ENCODE measurements at places on chromosomes 16 and 17.
A peak's percentile ranks its signal among the peaks of the same experiment; 100 is the strongest.

- DNase-seq: no peak
Measured at GRCh38 chr17:82188001-82188961, 24.4 kb downstream of the CCDC57 start.

GRCh38 chr17:59357219-59357697, 25.8 kb downstream of the YPEL2 start:
- no peak for DNase-seq

GRCh38 chr17:78144147-78144719, 2.0 kb upstream of the C17orf99 start:
- no peak for DNase-seq

DNA sequence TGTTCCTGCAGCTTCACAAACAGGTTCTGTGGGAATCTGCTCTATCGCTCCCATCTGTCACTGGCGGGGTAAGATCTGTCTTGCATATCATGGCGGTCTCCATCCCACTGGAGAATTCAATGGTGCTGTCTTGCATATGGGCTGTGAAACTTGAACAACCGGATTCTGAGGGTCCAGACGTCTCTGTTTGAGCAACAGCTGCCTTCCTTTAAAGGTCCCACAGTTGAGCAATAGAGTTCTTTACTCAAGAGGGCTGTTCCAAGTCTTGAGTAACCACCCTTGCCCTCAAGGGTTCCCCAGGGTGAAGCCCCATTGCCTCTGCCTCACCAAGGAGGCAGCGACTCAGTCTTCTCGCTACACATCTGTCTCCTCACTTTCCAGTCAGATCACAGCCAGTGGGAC, 50.8 kb downstream of the ZFHX3 start:
- no peak for DNase-seq

- DNase-seq: no peak
Measured at GRCh38 chr17:66985338-66986237, 21.1 kb downstream of the CACNG4 start.

GRCh38 chr16:84144859-84145639, at the start of the genes DNAAF1 and HSDL1:
Gene DNAAF1 (plus strand): TSS chr16:84145308. CDS start chr16:84145441, 133 bp downstream.
Gene HSDL1 (minus strand): TSS chr16:84145177. CDS start chr16:84131321, 13,856 bp downstream.
- peak; percentile 95 for DNase-seq

GRCh38 chr17:28282596-28282995, 36.4 kb upstream of the TMEM97 start:
- no peak for DNase-seq

- DNase-seq: no peak
Measured at GRCh38 chr16:19227643-19228042, 57.9 kb upstream of the CLEC19A start.

DNA sequence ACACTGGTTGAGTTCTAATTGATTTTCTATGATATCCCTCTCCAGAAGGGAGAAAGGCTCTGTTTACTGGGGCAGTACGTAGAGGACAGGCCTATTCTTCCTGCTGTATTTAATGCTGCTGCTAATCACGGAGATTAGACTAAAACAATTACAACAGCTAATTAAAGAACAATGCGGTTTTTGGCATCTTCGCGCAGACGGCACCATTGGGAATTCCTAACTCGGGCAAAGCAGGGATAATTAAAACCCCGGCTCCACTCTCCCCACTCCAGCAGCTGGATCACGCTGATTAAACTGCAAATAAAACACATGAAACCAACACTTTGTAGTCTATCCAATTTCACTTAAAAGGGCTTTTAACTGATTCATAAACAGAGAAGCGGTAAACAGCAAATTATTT, 147.6 kb downstream of the XYLT1 start:
- no peak for DNase-seq

GRCh38 chr17:32604966-32605365, 118.2 kb downstream of the CDK5R1 start:
- DNase-seq: no peak

GRCh38 chr17:83121921-83122820, 42.8 kb downstream of the METRNL start:
- no peak for DNase-seq

DNA sequence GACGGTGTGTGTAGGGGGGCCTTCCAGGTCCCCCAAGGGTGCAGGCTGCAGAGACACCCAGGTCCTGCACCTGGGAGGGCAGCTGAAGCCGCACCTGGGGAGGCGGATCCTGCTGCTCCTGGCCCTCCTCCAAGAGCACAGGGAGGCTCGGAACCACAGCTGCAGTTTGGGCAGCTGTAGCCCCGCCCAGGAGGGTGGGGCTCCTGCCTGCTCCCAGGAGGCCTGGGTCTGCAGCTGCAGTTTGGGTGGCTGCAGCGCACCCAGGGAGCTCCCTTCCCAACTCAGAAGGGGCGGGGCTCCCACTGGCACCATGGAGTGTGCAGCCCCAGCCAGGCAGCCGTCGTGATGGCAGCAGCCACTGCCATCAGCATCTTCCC, 69.4 kb upstream of the NKD1 start:
- no peak for DNase-seq

- no peak for DNase-seq
Measured at GRCh38 chr17:22202702-22203101, 510.4 kb downstream of the KCNJ18 start.

DNA sequence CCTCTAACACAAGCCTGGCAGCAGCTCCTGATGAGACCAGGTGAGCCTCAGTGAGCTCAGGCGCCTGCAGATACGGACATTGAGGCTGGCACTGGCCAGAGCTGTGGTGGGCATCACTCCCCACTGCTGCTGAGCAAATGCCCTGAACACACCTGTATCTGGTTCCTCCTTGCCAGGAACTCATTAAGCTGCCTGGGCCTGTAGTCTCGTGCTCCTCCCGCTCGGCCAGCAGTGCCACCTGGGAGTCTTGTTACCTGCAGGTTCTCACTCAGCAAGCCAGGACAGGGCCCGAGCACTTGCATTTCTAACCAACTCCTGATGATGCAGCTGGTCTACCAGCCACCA, 13.3 kb downstream of the EIF4A3 start:
- DNase-seq: no peak

- no peak for DNase-seq
Measured at GRCh38 chr17:45896803-45897693, 2.7 kb downstream of the MAPT start.

DNA sequence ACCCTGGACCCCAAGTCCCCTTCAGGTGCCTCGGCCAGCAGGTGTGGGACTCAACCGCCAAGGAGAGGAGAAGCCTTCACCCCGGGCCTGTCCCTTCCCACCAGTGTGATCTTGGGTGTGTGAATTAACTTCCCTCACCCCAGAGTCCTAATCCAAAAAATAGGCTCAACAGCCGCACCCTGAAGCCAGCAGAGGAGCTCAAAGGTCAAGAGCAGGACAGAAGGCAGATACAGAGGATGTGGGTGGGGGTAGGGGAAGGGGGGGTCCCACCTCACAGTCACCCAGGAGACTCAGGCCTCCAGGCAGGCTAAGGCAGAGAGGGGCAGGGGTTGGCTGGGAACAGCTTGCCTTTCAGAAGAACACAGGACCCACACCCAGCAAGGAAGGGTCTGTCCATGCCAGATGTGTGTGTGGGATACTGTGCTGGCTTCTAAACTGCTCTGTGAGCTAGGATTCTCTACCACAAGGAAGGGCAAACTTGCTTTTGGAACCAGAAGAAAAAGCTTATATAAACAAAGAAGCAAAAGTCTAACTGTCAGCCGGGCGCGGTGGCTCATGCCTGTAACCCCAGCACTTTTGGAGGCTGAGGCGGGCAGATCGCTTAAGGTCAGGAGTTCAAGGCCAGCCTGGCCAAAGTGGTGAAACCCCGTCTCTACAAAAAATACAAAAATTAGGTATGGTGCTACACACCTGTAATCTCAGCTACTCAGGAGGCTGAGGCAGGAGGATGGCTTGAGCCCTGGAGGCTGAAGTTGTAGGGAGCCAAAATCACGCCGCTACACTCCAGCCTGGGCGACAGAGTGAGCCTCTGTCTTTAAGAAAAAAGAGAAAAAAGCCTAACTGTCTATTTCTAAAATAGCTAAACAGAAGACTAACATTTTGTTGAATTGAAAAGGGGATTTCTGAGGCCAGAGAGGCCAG, 4.6 kb downstream of the PIEZO1 start:
- DNase-seq: no peak

DNA sequence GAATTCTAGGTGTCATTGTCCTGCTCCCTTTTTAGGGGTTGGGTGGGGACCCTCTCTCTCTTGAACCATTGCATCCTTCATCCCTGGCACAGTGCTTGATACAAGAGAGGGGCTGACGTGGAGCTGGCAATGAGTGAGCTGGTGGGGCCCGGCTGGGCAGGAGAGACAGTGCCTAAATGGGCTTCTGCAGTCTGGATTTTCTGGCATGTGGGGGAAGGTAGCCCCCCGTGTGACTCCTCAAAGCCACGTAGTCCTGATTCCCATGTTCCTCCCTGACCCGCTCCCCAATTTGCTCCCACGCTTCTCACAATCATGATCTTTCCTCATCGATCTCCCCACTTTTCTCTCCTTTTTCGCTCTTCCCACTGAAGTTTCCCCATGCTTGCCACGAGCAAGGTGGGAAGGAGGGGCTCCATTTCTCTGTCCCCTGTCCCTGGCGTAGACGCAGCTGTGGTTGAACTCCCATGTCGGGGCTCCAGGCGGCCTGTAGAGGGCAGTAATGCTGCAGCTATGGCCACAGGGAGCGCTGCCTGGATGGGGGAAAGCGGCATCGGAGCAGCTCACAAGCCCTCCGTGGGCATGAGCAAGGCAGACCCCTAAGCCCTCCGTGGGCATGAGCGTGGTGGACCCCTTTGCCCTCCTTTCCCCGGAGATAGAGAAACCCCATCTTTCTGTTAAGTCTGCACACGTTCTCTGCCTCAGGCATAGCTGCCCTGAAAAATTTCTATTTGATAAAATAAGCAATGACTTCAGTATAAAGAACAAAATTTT, 47.5 kb downstream of the HAPSTR1 start:
- peak; percentile 77 for DNase-seq

- no peak for DNase-seq
Measured at GRCh38 chr17:32495359-32496231, 8.8 kb downstream of the CDK5R1 start.

- DNase-seq: no peak
Measured at GRCh38 chr17:45581860-45582259, 91.3 kb upstream of the PLEKHM1 start.

- DNase-seq: no peak
Measured at GRCh38 chr17:60594734-60595133, 5.3 kb upstream of the PPM1D start.

DNA sequence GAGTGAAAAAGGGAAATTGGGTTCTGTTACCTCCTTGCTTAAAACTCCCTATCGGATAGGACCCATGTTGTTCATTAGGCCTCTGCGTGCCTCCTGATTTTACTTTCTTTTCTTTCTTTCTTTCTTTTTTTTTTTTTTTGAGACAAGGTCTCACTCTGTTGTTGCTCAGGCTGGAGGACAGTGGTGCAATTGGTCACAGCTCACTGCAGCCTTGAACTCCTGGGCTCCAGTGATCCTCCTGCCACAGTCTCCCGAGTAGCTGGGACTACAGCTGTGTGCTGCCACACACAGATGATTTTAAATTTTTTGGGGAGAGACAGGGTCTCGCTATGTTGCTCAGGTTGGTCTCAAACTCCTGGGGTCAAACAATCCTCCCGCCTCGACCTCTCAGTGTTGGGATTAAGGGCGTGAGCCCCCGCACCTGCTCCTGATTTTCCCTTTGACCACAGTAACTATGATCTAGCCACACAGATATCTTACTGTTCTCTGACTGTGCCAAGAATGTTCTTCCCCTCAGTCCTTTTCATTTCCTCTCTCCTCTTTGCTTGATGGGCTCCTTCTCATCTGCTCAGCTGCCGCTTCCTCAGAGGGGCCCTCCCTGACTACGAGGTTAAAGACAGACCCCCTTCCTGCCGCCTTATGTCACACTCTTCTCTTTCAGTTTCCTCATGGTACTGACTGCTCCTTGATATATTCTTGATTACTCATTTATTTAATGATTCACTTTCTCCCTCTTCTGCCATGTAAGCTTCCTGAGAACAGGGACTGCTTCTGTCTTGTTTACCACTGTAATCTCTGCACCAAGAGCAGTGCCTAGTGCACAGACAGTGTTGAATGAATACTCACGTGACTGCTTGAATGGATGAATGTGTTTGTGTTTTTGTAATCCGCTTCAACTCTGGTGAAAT, 44.3 kb downstream of the LCMT1 start:
- peak; percentile 42 for DNase-seq

DNA sequence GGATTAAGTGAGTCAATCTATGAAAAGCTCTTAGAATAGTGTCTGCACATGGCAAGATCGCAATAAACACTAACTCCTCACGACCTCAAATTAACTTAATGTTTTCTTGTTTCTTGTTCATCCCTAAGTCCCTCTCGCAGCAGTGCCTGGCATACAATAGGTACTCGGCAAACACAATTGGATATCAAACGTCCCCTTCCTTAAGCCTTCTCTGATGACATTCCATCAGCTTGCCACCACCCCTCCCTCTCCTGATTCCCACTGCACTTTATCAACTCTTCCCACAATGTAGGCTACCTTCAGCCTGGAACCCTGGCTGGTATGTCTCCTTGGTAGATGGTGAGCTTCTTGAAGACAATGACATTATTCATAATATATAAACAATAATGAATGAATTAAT, 33.3 kb downstream of the CCDC42 start:
- no peak for DNase-seq

DNA sequence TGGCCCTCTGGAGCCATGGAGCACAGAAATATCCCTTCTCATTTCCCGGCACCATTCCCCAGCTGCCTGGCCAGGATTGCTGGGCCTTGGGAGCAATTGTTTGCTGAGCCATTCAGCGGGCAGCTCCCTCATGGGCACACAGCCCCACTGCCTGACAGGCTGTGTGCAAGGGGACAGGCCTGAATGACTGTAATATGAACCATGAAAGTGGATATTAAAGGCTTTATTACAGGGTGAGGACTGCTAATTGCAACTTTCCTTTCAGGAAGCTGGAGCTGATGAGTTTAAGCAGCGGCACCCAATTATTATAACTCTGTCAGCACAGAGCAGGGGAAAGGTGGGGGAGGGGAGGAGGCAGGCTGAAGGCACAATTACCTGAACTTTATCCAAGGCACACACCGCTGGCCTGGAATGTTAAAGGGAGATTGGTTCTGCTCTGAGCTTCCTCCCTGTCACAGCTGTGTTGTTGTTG, 159.8 kb upstream of the SDK2 start:
- DNase-seq: no peak
